Stimulated activated CD4-positive, alpha-beta T cell treated with anti-CD3 and anti-CD28 coated beads, TNF-alpha, amount 100 ng/mL, for 24 hours (primary cell): ENCODE measurements at places on chromosomes 4 and X.

GRCh38 chr4:168647646-168648375 is 151.0 kb downstream of the PALLD start:
- DNase-seq = no peak

GRCh38 chr4:40231316-40231863 is 34.6 kb downstream of the RHOH start:
- DNase-seq = no peak

GRCh38 chrX:68644861-68645260 is 2.6 kb upstream of the STARD8 start:
- no peak for DNase-seq

- DNase-seq = no peak
Observed at GRCh38 chr4:120731561-120731960, 191.0 kb downstream of the PRDM5 start.

GRCh38 chrX:66632981-66633380 is 5.9 kb downstream of the EDA2R start:
- no peak for DNase-seq
